Cardiac fibroblast (primary cell): ENCODE measurements at places on chromosomes 12 and 14.

DNA sequence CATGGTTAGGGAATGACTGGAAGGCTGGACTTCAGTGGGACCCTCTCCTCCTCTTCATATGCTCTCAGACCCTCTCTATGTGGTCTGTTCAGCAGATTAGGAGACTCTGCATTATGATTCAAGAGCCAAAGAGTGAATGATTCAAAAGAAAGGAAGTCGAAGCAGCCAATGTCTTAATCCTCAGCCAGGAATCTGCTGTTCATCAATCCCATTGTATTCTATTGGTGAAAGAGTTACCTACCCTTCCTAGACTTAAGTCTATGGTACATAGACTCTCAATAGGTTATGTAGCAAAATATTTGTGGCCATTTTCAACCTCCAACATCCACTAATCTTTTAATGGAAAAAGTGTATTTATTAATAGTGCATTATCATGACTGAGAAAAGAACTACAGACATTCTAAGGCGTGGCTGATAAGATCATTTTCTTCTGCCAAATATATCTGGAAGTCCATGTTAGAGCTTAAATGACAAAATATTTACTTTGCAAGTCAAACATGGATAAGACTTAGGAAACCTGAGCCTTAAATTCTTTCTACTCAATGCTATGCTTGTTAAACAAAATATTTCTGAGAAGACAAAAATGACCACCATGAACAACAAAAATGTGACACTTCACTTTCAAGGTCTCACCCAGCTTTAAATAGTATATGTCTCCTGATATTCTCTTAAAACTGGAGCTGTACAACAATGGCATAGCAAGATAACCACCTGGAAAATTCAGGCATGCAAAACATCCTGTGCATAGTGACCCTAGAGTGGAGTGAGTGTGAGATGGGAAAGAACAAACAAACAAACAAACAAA, 1100.6 kb downstream of the GALC start:
- no peak for DNase-seq

GRCh38 chr12:112584266-112584722, 165.5 kb downstream of the PTPN11 start:
- DNase-seq: no peak

GRCh38 chr14:38279572-38279971, 23.7 kb upstream of the CLEC14A start:
- no peak for DNase-seq

DNA sequence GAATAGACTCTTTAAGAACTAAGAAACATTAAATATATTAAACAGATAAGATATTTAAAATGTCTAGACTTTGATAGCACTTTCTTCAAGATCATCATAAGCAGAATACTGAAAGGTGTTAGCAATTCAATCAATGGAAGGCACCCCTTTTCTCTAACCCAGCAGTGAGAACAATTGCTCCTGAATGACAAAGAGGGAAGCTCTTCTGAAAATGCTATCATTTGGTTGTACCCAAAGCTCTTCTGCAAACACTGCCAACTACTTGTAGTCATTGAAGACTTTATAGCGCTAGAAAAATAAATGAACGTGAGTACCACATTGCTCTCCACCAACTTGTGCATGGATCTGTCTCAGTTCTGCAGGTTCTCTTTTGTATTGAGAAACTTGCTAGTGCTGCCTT, 62.2 kb upstream of the LMO3 start:
- no peak for DNase-seq

- no peak for DNase-seq
Measured at GRCh38 chr12:50515587-50515986, 10.8 kb downstream of the DIP2B start.

DNA sequence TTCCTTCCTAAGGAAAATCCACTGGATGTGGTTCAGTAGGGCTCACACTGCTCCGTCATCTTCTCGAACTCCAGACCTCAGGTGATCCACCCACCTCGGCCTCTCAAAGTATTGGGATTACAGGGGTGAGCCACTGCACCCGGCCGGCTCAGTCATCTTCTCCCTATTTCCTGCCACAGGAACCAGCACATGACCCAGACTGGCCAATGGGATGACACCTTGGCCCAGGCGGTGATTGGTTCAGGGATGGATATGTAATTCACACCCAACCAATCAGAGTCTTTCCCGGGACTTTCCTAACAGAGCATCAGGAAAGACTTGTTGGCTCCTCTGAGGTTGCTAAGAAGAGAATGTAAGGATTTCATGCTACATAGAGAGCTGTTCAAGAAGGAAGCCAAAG, 19.2 kb upstream of the C12orf76 start:
- DNase-seq: no peak

GRCh38 chr14:66507181-66507721, 696 bp upstream of the GPHN start:
- DNase-seq: no peak

DNA sequence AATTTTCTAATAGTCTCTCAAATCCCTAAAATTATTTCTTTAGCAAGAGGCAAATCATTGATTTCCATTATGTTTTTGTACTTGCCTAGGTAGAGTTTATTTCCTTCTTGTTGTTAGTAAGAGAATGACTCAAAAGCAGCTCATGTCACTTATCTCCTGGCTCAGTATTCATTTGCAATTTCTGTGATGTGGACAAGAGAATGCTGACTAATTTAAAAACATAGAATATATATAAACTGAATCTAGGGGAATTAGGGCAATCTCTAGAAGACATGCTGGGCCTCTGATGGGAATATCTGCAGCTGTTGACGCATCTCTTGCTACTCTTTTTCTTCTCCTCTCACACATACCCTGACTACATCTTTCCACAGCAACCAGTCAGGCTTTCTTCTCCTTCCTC, 130.8 kb upstream of the PRKD1 start:
- peak; percentile 61 for DNase-seq

DNA sequence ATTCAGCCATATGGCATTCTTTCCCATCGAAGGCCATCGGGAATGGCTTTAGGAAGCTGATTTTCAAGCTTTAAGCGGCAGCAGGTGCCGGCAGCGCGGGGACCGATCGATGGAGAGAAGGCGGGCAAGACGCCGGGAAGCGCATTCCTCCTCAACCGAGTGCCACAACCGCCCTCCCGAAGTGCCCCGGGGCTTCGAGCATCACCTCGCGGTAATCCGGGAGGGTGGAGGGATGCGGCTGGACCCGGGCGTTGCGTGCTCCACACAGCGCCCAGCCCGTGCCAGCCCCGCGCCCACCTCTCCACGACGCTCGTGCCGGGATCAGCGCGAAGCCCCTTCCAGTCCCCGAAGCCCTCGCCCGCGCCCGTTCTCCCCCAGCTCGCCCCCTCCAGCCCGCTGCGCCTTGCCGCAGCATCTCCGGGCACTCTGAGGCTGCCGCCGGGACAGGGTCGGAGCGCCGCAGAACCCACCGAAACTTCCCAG, 3.2 kb downstream of the USP44 start:
- no peak for DNase-seq

DNA sequence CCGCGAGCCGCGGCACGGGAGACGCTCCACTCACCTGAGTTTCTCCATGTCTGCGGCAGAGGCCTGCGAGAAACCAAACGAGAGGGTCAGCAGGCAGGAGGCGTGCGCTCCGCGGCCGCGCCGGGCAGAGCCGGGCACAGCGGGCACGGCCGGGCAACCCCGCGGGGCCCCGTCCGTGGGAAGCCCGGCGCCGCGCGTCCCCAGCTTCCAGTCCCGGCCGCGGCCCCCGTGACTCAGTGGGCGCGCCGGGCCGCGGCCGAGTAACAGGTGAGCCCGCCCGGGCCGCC, 19.4 kb downstream of the BEGAIN start:
- DNase-seq: no peak

DNA sequence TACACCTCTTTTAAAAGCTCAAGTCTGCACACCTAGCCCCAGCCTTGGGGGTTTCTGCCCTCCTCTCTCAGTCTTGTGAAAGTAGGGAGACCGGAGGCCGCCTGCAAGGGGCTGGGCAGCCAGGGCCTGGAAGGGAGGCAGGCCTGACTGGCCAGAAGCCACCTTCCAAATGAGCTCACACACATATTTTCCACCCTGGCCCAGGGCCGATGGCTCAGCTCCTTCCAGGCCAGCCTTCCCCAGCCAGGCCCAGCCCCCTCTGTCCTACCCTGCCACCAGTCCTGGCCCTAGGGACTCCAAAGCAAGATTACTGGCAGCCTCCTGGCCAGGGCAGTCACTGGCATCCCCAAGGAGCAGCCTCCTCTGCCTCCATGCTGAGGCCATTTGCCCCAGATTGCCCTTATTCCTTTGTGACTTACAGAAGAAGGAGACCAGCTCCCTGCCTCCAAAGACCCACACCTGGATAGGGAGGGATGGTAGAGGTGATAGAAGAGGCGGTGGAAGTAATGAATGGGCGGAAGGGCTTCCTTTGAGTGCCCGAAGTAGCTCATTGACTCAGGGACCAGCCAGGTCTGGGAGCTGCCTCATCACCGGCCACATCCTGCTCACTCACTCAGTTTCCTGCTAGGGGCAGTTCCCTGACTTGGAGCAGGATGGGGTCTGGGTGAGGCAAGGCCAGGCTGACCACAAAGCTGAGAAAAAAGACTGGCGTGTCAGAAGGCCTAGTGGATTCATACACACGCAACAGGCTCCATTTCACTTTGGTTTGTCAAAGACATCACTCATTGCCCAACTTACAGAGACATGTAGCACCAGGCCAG, 14.8 kb downstream of the MMP14 start:
- DNase-seq: peak; percentile 97

DNA sequence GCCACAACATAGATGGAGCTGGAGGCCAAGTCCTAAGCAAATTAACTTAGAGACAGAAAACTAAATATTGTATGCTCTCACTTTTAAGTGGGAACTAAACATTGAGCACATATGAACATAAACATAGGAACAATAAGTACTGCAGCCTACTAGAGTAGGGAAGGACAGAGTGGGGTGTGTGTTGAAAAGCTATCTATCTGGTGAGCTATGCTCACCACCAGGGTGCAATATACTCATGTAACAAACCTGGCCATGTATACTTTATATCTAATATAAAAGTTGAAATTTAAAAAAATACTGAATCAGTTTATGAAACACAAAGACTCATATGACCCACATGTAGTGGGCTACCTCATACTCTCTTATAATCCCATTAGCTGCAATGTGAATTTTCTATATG, 1305.0 kb downstream of the LRFN5 start:
- DNase-seq: peak; percentile 1

DNA sequence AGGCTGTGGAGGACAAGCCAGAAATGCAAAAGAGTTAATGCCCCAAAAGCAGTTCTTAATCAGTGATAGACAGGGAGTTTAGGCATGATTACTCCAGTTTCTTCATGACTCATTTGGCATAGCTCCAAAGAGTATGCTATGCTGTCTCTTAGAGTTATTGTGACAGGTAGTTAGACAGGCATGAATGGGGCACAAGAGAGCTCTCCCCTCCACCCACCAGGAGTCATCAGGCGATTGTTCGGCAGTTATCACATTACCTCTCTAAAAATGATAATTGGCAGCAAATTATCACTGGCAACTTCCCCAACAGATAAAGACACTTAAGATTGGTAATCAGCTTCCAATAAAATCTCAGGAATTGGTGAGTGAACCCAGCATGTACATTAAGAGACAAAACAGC, 320.1 kb downstream of the DAD1 start:
- peak; percentile 4 for DNase-seq

GRCh38 chr12:119783787-119784186, 93.3 kb downstream of the CIT start:
- no peak for DNase-seq

DNA sequence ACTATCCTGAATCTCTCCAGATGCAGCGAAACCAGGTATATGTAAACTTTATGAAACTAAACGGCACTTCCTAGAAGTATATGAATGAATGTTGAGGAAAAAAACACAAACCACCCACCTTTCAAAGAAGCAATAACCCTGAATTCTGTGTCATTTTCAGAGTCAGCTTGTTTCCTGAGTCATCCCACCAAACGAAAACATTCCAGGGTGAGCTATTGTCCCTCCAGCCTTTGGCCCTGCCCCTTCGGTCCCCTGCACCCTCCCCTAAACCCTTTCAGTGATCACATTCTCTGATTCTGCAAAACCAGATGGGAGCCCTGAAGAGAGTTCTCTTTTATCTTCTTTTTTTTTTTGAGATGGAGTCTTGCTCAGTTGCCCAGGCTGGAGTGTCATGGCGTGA, 202.6 kb upstream of the ALG10B start:
- no peak for DNase-seq

DNA sequence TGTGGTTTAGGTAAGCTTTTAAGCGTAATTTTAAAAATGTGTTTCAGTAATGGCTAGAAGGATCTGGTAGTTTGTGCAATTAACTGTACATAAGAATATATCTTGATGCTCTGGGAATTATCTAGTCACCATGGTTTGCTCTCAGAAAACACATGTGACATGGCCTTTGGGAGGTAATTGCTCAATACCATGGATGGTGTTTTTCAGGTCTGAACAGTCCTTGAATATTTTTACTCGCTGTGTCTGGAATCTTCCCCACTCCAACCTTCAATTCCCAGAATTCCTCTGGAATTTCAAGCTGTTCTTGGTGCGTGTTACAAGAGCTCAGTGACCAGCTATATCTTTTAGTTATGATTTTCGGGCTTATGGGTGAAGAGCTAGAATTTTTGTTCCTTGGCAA, 85.3 kb downstream of the DAAM1 start:
- no peak for DNase-seq

DNA sequence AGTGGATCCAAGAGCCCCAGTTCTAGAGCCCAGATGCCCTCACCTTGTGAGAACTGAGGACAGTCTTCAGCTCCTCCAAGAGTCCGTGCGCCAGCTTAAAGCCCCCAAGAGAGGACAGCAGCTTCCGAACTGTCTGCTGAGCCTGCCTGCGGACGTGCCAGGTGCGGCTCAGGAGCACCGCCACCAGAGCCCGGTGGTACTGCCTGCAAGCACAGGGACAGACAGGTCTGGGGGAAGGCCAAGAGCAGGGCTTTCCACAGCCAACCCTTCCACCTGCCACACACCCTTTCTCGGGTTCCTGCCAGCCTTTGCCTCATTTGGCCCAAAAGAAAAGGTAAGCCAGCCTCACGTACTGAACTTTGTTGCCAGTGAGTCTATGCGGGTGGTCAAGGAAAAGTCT, 30.2 kb downstream of the GCN1 start:
- no peak for DNase-seq

- DNase-seq: no peak
Measured at GRCh38 chr12:97426492-97427116, 36.0 kb upstream of the RMST start.

GRCh38 chr14:77965919-77966435, 166.1 kb downstream of the ADCK1 start:
- peak; percentile 38 for DNase-seq

DNA sequence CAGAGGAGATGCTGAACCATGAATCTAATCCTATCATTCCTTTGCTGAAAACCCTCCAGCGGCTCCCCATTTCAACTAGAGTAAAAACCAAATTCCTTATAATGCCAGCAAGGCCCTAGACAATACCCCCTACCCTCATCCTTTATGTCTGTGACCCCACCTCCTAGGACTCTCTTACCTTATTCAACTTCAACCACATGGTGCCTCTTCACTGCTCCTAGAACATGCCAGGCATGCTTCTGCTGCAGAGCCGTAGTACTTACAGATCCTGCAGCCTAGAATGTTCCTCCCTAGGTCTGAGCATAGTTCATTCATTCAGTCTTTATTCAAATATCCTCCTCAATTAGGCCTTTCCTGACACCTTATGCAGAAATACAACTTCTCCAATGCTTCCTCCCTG, 54.9 kb downstream of the DCAF5 start:
- DNase-seq: no peak
